Chondrocyte (in vitro differentiated cells): ENCODE measurements at places on chromosomes 13 and 19. TPM values are rescaled to one million over a fixed set of nuclear protein-coding genes. Genes with fewer than 3 reads are reported as not detected.

- no peaks in the 10 kb centered on the region for H3K4me1 ChIP-seq
- H3K4me3 ChIP-seq = no peak overlapping the region
- peaks cover 21% of the 10 kb centered on the region for H3K27me3 ChIP-seq
- DNase-seq = no peak
These were observed 189.3 kb upstream of the GPR12 start for GRCh38 chr13:26949701-26950502.

DMKN gene
- total RNA-seq = 1.3 to 2.1 TPM in 2 of 3 replicates, not detected in the other

- H3K27ac ChIP-seq = no peak overlapping the region
- no peak for DNase-seq
- no peaks in the 10 kb centered on the region for H3K27me3 ChIP-seq
These were observed 260.4 kb upstream of the MAB21L1 start for GRCh38 chr13:35736876-35737275.

DNA sequence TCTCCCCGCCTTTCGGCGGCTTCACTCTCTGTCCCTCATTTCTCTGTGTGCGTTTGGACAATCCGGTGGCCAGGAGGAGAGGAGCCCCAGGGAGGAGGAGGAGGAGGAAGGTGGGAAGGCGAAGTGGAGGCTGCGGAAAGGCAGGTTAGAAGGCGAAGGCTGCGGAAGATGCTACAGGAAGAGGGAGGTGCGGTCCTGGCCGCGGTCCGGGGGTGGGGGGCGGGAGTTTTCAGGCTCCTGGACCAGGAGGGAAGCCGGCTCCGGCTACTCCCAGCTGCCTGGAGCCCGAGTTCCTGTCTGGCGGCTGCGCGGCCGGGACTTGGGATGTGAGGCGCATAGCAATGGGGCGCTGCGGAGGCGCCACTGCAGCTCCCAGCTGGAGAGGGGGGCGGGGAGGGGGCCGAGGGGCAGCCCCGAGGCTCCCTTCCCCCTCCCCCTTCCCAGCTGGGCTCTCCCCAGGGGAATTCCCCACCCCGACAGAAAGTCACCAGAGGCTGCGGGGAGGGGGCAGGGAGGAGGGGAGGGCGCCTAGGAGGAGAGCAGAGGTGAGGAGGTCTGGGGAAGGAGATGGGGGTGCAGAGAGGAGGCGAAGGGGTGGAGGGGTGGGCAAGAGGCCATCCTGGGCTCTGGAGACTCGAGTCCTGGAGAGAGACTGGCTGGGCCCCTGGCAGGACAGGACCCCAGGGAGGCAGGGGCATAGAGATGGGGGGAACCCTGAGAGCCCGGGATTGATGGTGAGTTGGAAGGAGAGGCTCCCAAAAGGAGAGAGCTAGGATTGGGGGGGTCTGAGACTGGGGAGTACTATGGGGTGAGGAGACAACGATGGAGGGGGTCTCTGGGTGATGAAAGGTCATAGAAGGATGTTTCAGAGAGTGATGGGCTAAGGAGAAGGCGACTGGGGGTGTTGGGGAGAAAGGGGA lies 2.0 kb downstream of the LRRC4B start:
- peaks cover 52% of the 10 kb centered on the region for H3K27me3 ChIP-seq
- H3K36me3 ChIP-seq = no peaks in the 10 kb centered on the region
- no peaks in the 10 kb centered on the region for H3K4me1 ChIP-seq
- no peak for DNase-seq
- no peak overlapping the region for H3K4me3 ChIP-seq

- H3K4me3 ChIP-seq = no peak overlapping the region
- no peak overlapping the region for H3K27ac ChIP-seq
- DNase-seq = no peak
- H3K27me3 ChIP-seq = peaks cover 2% of the 10 kb centered on the region
- no peaks in the 10 kb centered on the region for H3K36me3 ChIP-seq
These were observed 16.0 kb upstream of the TPM4 start for GRCh38 chr19:16060294-16060693.

RYR1 gene
- 0.02 to 0.32 TPM (median 0.26 TPM) in 3 replicates for total RNA-seq

DNA sequence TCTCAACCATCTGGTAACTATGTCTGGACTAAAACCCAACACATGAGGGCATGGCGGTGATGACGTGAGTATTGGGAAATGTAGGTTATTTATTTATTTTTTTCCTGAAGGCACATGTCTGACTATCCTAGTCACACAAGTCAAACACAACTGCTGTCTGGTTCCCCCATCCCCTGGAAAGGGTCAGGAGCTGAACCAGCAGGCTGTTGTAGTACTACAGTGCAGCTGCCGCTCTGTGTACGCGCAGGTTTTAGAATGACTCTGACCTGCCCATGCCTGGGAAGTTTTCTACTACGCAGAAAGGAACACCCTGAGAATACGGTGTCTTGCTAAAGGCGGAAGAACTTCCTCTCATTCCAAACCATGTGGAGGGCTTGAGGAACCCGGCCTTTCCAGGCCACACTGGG lies 1.2 kb downstream of the SLC7A1 start:
- no peak for DNase-seq
- H3K36me3 ChIP-seq = no peaks in the 10 kb centered on the region
- H3K27ac ChIP-seq = peak overlapping the region; percentile 98
- no peaks in the 10 kb centered on the region for H3K27me3 ChIP-seq

DNA sequence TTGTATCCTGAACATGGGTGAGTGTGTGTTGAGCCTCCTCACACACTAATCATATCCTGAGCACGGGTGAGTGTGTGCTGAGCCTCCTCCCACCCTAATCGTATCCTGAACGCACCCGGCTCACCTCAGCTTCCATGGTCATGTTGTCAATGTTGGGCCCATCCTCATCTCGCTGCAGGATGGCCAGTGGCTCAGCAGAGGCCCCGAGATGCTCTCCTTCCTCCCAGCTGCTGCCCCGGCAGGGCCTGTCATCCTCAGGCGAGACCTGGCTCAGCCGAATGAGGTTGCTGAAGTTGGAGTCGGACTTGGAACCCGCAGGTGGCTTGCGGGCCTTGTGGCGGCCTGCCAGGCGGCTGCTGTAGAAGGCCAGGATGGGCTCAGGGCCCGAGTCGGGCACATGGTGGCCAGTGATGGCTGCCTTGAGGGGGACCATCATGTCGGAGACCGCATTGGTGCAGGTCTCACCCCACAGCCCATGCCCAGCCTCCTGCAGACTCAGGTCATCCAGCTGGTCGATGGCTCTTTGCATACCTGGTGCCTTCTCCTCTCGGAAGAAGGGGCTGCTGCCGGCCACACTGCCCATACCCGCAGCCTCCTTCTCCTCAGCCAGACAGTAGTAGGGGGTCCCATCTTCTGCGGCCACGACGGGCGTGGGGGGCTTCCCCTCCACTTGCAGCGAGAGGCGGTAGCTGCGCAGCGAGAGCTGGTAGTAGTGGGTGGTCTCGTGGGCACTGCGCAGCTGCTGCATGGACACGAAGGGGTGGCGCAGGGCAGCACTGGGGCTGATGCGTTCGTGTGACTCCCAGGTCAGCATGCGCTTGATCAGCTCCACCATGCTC lies 9.6 kb downstream of the HIPK4 start:
- no peak for DNase-seq
- H3K4me1 ChIP-seq = no peaks in the 10 kb centered on the region
- no peak overlapping the region for H3K4me3 ChIP-seq
- peaks cover 5% of the 10 kb centered on the region for H3K36me3 ChIP-seq

GRCh38 chr19:1233115-1233667 lies 4.6 kb downstream of the CBARP start:
- no peaks in the 10 kb centered on the region for H3K27me3 ChIP-seq
- H3K36me3 ChIP-seq = peaks cover 3% of the 10 kb centered on the region
- H3K27ac ChIP-seq = no peak overlapping the region

A1BG gene
- 49.7 to 53.8 TPM (median 50.2 TPM) in 3 replicates for total RNA-seq

GRCh38 chr19:8017808-8018207 lies 12.4 kb upstream of the ELAVL1 start:
- H3K27me3 ChIP-seq = no peaks in the 10 kb centered on the region
- no peak for DNase-seq
- no peak overlapping the region for H3K27ac ChIP-seq
- peaks cover 5% of the 10 kb centered on the region for H3K36me3 ChIP-seq

TMEM161A gene
- 21.9 to 27.1 TPM (median 26.0 TPM) in 3 replicates for total RNA-seq

DNA sequence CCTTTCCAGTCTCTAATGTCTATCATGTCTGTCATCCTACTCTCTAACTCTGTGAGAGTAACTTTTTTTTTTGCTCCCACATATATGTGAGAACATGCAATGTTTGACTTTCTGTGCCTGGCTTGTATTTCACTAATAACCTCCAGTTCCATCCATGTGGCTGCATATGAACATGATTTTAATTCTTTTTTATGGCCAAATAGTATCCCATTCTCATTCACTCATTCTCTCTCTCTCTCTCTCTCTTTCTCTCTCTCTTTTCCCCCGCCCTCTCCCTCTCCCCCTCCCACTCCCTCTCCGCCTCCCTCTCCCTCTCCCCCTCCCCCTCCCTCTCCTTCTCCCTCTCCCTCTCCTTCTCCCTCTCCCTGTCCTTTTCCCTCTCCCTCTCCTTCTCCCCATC lies 52.0 kb downstream of the DNAJC3 start:
- peaks cover 15% of the 10 kb centered on the region for H3K36me3 ChIP-seq
- H3K4me3 ChIP-seq = no peak overlapping the region
- no peak for DNase-seq
- H3K27me3 ChIP-seq = no peaks in the 10 kb centered on the region
- H3K27ac ChIP-seq = no peak overlapping the region

DNA sequence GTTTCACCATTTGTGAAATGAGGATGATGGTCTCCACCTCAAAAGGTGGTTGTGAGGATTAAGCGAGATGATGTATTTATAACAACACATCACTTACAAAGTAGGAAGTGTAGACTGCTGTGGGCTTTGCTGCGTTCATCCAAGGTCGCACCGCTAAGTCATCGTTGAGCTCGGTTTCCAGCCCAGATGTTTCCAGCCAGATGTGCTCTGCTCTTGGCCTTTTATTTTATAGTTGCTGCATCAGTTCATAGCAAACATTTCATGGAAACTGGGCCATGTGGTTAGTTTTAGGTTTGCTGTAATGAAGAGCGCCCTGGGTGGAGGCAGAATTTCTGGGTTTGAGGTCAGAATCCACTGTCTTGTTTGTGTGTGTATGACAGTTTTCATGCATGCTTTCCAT lies 76.5 kb upstream of the RNF113B start:
- H3K4me3 ChIP-seq = no peak overlapping the region
- H3K27ac ChIP-seq = peak overlapping the region; percentile 86
- no peak for DNase-seq
- H3K36me3 ChIP-seq = no peaks in the 10 kb centered on the region

DNA sequence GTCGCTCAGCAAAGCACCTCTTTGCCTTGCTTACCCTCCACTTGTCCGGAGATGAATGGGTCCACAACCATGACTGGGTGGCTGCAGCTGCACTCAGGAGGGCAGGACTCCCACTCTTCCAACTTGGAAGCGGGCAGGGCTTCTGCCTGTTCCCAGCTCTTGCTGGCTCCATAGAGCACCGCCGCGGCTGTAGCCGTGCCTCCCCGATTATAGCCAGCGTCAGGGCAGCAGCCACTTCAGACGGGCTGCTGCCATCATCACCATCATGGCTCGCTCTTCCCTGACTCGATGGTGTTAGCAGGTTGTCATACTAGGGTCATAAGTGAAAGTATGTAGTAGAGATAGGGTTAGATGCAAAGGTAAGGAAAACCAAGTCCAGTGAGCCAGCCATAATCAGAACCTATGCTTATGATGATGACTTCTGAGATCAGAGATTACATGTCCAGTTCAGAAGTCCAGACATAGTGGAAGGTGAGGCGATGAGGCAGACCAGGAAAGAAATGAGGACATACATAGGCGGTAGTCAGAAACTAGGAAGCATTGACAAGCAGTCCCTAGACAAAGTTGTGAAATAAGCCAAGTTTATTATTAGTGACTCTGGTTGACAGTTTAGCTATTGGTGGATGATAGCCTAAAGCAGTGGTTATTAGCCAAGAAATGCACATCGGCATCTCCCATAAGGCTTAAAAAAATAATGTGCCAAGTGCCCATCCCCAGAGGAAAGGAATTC lies 4.4 kb upstream of the INTS6 start:
- no peak overlapping the region for H3K4me3 ChIP-seq
- no peaks in the 10 kb centered on the region for H3K27me3 ChIP-seq
- DNase-seq = no peak

TRPC4 gene
- 2.3 to 3.2 TPM (median 3.0 TPM) in 3 replicates for total RNA-seq

DNA sequence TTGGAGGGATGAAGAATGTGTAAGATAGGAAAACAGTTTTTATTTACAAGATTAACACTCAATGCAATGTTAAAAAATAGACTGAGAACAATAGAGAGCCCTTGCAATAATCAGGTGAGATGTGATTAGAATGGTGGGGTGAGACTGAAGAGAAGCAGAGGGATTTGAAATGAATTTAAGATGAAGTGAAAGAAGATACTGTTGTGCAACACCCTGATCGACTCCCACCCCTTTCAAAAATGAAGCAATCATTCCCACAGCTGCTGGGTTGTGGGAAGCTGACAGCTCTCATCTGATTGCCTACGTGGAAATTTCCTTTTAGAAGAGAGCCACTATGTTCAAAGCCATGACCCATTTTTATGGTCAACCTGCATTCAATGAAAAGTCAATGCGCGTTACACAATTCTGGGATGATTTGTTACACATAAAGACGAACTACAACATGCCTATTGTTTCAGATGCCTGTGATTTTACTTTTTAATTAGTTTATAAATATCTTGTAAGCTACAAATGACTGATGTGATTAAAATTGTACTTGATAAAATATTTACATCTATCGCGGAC lies 1374.8 kb downstream of the PCDH9 start:
- H3K27me3 ChIP-seq = no peaks in the 10 kb centered on the region
- peaks cover 37% of the 10 kb centered on the region for H3K4me1 ChIP-seq
- no peaks in the 10 kb centered on the region for H3K36me3 ChIP-seq
- DNase-seq = no peak
- no peak overlapping the region for H3K4me3 ChIP-seq

ABHD17A gene
- total RNA-seq = 54.6 to 60.2 TPM (median 54.6 TPM) in 3 replicates

GRCh38 chr13:90197722-90198121 lies 1149.8 kb upstream of the MIR17HG start:
- peaks cover 3% of the 10 kb centered on the region for H3K36me3 ChIP-seq
- H3K4me3 ChIP-seq = no peak overlapping the region
- DNase-seq = no peak

TMPRSS9 gene
- total RNA-seq = 0.15 to 0.26 TPM in 2 of 3 replicates, not detected in the other

CARM1 gene
- total RNA-seq = 59.9 to 62.0 TPM (median 61.8 TPM) in 3 replicates

ZNF880 gene
- 3.2 to 5.1 TPM (median 4.8 TPM) in 3 replicates for total RNA-seq

TEX26 gene
- total RNA-seq = not detected in 3 replicates

DNA sequence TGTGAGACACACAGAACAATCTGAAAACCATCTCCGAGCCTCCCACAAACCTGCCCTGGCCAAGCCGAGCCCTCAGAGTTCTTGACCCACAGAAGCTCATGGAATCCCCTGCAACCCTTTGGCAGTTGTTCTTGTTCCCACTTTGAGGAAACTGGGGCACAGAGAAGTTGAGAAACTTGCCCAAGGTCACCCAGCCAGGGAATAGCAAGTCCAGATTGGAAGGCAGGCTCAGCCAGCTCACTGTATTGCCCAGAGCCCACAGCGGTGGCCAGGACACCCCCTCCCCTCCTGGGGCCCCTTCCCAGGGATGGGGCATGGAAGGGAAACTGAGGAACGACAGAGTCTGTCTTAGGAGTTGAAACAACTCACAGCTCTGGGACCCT lies 1.8 kb downstream of the ZSWIM4 start:
- DNase-seq = no peak
- H3K4me3 ChIP-seq = peak overlapping the region; percentile 83
- H3K36me3 ChIP-seq = peaks cover 7% of the 10 kb centered on the region
- H3K27me3 ChIP-seq = no peaks in the 10 kb centered on the region
- H3K27ac ChIP-seq = peak overlapping the region; percentile 94
